H1 (cell line): ENCODE measurements at places on chromosomes 16 and 17. TPM values are rescaled to one million over a fixed set of nuclear protein-coding genes. Genes with fewer than 3 reads are reported as not detected.

DNA sequence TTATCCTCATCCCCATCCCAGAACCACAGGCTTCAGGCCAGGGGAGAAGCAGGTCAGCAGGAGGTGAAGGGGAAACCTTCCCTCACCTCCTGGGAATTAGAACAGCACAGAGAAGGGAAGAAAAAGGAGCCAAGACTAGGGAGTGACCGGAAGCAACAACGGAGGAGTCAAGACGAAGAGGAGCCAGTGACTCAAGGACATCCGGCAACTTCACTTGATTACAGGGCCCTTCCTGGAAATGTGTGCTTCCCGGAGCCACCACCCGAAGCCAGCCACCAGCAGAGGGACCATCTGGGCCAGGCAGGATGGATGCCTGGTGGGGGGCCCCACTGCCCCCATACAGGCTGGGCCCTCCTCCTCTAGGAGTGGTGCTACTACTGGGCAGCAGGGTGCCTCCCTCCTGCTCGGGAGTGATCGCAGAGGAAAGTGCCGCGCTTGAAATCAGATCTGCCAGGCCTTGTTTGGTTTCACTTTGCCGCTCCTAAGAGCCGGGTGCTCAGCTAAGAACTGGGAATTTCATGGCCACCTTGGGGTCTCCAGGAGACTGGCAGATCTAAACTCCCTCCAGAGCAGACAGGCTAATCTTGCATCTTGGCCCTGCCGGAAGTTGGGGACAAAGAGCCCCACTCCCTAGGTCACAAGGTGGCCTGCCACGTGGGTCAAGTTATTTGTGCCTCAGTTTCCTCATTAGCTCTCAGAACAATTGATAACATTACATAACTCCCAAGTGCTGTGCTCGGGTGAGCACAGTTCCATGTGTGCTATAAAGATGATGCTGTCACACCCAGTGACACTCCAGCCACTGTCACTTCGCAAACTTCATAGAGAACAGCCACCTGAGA, 6.6 kb downstream of the CDC42EP4 start:
- peaks cover 28% of the 10 kb centered on the region for H3K4me1 ChIP-seq
- peak; percentile 63 for DNase-seq
- no peak overlapping the region for H3K27ac ChIP-seq
- no peaks in the 10 kb centered on the region for H3K36me3 ChIP-seq
- no peak overlapping the region for H3K4me3 ChIP-seq
- no peaks in the 10 kb centered on the region for H3K27me3 ChIP-seq

The GAST gene
- not detected in 2 replicates for total RNA-seq

GRCh38 chr17:63423251-63423950, 22.7 kb downstream of the CYB561 start:
- no peak overlapping the region for H3K4me3 ChIP-seq
- DNase-seq: no peak
- H3K4me1 ChIP-seq: peaks cover 2% of the 10 kb centered on the region
- H3K27me3 ChIP-seq: no peaks in the 10 kb centered on the region
- H3K27ac ChIP-seq: no peak overlapping the region

DNA sequence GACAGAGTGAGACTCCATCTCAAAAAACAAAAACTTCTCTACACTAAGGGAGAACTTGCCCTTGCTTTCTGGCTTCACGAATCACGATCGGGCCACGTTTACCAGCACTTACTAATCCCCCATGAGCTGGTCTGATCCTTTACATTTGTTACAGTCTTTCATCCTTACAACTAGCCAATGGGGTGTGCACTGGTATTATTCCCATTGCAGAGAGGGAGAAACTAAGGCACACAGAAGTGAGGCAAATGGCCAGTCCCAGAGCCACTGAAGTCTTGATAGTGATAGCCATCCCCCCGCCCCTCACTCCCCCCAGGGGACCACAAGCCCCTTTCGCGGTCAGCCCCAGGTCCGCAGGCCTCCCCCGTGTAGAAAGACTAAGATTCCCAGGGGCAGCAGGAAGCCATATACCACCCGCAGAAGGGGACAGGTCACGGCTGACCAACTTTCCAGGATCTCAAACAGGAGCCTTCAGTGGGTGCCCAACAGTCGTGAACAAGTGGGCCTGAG, 868 bp downstream of the NATD1 start:
- DNase-seq: no peak
- peak overlapping the region; percentile 57 for H3K4me3 ChIP-seq
- H3K27ac ChIP-seq: no peak overlapping the region
- H3K4me1 ChIP-seq: peaks cover 13% of the 10 kb centered on the region
- H3K27me3 ChIP-seq: 0 out of 2 replicates have a peak, but pooled peaks cover 6% of the 10 kb centered on the region

DNA sequence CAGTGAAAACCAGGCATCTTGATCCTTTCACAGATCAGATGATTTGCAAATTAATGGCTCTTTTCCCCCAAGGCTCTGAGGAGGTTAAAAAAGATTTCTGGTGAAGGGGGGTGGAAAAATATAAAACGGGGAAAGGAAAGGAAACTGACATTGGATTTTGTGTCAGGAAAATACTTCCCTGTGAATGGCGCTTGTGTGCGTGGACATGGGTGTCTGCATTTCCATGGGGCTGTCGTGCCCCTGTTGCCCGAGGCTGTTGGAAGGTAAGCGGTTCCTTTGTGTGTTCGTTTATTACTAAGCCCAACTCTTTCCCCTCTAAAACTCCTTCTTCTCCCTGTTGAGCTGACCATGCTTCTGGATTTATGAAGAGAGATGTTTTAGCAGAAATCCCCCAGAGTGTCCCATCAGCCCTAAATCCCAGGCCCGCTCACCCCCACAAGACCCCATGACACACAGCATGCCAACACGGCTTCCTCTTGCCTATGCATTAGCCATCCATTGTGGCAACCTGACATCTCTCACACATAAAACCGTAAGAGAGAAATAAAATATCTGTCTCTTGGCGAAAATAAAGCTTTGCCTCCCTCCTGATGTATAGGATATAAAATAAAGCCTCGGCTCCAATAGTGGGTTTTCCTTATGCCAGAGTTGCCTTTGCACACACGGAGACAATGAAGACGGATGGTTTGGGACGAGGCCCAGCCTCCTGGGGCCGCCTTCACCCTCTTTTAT, 7.3 kb upstream of the LHX1 start:
- peaks cover 2% of the 10 kb centered on the region; the same call in 1 of the 2 replicates for H3K36me3 ChIP-seq
- DNase-seq: no peak
- H3K4me1 ChIP-seq: peaks cover 36% of the 10 kb centered on the region
- H3K4me3 ChIP-seq: no peak overlapping the region
- H3K27me3 ChIP-seq: peaks cover 56% of the 10 kb centered on the region
- no peak overlapping the region for H3K27ac ChIP-seq

DNA sequence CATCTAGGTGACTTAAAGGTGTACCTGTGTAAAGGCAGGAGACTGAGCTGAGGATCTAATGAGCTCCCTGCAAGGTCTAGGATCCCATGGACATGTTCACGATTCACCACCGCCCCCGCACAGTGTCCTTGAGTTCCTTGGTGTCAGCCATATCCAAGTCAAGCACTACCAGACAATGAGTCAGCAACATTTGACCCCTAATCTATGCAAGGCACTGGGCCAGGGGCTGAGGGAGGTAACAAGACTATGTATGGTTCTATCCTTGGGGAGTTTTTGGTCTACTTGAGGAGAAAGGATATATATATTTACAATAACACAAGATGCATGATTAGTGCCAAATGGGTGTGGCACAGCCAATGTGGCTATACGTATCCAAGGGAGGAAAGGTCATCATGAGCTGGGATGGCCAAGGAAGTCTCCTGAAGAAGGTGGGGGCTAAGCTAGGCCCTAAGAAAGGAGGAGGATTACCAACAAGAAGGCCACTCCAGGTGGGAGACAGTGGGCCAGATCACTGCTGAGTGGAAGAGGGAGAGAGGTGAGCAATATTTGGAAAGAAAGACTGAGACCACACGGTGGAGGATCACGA, 35.0 kb downstream of the ITGB3 start:
- H3K27ac ChIP-seq: no peak overlapping the region
- H3K36me3 ChIP-seq: no peaks in the 10 kb centered on the region
- H3K4me1 ChIP-seq: no peaks in the 10 kb centered on the region
- no peaks in the 10 kb centered on the region for H3K27me3 ChIP-seq
- no peak for DNase-seq

DNA sequence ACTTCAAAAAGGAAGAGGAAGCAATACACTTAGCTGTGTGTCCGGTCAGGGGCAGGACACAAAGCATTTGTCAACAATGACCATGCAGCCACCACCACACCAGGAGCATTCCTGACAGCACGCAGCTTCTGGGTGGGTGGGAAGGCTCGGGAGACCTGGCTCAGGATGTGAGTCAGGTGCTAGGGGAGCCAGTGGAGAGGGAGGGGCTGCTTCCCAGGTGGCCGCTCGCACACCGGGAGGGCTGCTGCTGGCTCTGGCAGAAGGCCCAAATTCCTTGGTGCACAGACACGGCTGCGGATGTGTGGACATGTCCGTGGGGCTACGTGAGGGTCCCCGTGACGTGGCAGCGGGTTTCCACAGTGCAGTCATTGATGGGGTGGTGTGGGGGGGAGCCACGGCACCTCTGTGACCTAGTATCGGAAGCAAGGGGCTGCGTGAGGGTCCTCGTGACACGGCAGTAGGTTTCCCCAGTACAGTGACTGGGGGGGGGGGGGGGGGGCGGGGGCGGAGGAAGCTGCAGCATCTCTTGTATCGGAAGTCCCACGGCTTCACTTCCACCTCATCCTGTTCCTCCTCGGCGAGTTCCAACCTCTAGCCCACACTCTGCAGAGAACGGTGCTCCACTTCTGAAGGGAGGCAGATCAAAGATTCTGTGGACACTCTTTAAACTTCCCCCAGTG, 112.8 kb downstream of the ZNF778 start:
- H3K27ac ChIP-seq: no peak overlapping the region
- H3K36me3 ChIP-seq: no peaks in the 10 kb centered on the region
- no peak overlapping the region for H3K4me3 ChIP-seq

The TLCD3A gene
- 23.8 and 26.1 TPM in 2 replicates for total RNA-seq

DNA sequence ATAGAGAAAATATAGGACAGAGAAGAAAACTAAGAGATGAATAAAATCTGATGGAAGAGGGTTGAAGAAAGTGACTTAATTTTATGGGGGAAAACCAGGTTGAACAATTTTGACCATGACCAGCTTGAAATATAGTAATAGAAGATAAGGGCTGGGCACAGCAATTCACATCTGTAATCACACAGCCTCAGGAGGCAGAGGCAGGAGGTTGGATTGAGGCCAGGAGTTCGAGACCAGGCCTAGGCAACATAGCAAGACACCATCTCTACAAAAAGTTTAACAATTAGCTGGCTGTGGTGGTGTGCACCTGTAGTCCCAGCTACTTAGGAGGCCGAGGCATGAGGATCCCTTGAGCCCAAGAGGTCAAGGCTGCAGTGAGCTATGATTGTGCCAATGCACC, 8.7 kb downstream of the MXRA7 start:
- peaks cover 29% of the 10 kb centered on the region for H3K4me1 ChIP-seq
- no peak overlapping the region for H3K27ac ChIP-seq
- no peaks in the 10 kb centered on the region for H3K36me3 ChIP-seq

DNA sequence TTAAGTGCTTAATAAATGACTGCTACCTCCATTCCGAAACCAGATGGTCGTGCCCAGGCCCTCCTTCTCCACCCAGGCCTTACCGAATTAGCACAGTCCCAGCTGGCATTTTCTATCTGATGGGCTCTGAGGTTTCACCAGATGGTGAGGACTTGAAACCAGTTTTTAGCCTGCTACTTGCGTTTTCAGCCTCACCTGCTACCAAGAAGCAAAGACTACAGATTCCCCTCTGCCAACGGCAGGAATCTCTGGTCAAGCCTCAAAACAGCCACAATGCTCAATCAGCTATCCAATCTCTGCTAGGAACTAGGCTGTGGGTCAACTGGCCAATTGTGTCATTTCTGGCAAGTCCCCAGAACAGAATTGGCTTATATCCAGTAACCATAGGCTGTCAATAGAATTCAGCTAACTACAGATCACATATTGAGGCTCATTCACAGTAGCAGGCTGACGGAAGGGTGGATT, 11.7 kb downstream of the PECAM1 start:
- H3K27me3 ChIP-seq: no peaks in the 10 kb centered on the region
- no peaks in the 10 kb centered on the region for H3K4me1 ChIP-seq
- H3K27ac ChIP-seq: no peak overlapping the region
- no peak for DNase-seq
- H3K36me3 ChIP-seq: no peaks in the 10 kb centered on the region
- H3K4me3 ChIP-seq: no peak overlapping the region

GRCh38 chr16:522320-523096, 5.0 kb upstream of the CAPN15 start:
- no peaks in the 10 kb centered on the region for H3K27me3 ChIP-seq
- DNase-seq: no peak

GRCh38 chr16:4962716-4963115, 4.6 kb downstream of the SEC14L5 start:
- H3K36me3 ChIP-seq: no peaks in the 10 kb centered on the region
- DNase-seq: no peak
- no peaks in the 10 kb centered on the region; the same call in 1 of the 2 replicates for H3K27me3 ChIP-seq
- H3K27ac ChIP-seq: no peak overlapping the region
- no peaks in the 10 kb centered on the region for H3K4me1 ChIP-seq

The TNFRSF12A gene
- 77.0 and 81.0 TPM in 2 replicates for total RNA-seq

DNA sequence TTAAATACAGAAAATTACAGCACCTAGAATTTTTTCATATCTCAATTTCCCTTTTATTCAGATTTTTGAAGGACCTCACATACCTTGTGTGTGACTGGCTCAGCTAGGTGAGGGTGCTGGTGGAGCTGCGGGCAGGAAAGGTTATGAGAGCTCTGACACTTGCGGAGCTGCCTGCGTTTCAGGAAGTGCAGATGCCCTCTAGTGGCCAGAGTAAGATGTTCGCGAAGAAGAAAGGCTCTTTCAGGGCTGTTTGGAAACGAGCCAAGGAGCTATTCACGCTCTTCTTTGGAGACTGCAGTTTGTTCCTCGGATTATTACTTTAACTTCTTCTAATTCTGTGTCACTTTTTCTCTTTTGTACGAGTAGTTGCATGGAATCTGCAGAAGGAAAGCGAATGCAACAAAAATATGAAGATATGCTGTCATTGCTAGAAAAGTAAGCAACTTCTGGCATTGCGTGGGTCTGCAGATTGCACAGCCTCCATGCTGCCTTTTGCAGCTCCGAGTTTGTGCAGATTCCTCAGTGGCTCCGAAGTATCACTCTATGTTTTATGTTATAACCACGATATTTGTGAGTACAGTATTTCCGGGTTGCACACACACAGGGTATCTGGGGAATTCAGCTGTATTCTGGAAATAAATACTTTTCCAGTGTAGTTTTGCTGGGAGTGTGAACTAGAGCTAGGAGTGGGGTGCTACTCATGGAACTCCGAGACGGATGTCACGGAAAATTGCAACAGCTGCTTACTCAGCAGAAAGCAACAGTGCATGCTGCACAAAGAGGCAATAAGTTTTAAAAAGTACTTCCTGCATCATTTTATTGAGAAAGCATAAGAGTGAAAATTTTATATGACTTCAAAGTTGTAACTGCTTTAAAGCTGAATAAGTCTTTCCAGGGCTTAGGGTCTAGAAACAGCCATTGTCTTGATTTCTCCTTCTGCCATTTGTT, 46.3 kb downstream of the DNAH9 start:
- H3K27ac ChIP-seq: no peak overlapping the region
- H3K36me3 ChIP-seq: no peaks in the 10 kb centered on the region
- no peak overlapping the region for H3K4me3 ChIP-seq
- peak; percentile 61 for DNase-seq
- no peaks in the 10 kb centered on the region for H3K27me3 ChIP-seq

The GNAO1 gene
- total RNA-seq: 30.2 and 34.4 TPM in 2 replicates

The NAE1 gene
- total RNA-seq: 145 and 155 TPM in 2 replicates
